ENCODE measurements at places on chromosomes 12 and 14. TPM values are rescaled to one million over a fixed set of nuclear protein-coding genes. Genes with fewer than 3 reads are reported as not detected.

DNA sequence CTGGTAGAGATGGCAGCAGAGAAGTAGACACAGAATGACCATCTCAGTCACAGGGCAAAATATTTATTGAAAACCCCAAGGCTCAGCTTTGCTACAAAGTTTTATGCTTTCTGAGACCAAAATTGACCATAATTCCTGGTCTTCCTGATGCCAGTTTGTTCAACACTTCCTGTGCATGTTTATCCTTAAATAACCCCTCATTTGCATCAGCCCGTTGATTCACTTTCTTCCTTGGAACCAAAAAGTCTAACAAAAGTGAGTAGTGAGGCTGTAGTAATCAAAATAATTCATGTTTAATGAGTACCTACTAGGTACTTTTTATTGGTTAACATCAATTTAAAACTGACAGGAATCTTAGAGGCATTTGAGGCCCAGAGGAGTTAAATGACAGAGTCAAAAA lies 51.7 kb downstream of the TRHDE start:
- DNase-seq = no peak

- no peak for DNase-seq
These were observed 12.2 kb downstream of the CCDC175 start for GRCh38 chr14:59564366-59564765.

DNA sequence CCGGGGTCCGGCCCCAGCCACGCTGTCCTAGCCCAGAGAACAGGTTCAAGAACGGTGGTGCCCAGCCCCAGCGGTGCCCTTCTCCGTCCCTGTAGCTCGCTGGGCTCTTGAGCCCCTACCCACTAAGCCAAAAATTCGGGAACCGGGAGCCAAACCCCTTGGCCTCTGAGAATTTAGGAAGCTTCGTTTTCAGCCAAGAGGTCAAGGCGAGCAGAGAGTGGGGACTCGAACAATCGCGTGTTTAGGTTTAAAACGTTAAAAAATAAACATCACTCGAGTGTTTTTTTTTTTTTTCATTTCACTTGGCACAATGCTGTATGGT lies 6.2 kb downstream of the SIX1 start:
- no peak for DNase-seq

DNA sequence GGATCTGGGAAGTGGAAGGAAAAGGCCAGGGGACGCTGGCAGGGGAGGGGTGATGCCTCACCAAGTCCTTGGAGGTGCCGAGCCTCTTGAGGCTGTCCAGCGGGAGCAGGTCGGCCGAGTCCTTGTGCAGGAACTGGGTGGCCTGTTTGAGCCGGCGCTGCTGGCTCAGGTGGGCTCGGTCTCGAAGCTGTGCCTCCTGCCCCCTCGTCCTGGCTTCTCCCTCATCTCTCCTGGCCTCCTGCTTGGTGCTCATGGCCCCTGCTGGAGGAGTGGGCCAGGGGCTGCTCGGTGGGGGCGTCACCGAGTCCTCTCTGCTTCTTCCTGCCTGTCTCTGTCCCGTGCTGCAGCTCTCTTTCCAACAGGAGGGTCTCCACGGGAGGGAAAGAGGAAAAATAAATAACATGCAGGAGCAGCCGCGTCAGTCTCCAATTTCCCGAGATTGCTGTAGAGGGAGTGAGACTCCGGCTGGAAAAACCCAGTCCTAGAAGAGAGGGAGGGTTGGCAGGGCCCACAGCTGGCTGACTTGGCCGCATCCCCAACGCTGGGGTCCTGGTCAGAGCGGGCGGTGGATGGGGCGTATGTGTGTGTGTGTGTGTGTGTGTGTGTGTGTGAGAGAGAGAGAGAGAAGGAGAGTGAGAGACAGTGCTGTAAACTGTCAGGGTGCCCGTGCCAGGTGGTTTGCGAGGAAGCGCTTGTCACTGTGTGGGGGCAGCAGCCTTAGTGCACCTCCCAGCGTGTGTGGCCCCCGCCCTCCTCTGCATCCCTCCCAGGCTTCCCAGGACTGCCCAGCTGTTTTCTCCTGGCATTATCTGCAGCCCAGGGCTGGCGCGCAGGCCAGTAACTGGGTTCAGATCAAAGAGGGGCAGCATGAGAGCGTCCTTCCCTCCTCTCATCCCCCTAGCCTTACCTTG lies at the start of gene NRIP2:
Gene NRIP2, minus strand, starts transcription at position 455 of the 911 bp plus-strand sequence. Its CDS starts 52 bp downstream, at position 403.
- DNase-seq = peak; percentile 72

DNA sequence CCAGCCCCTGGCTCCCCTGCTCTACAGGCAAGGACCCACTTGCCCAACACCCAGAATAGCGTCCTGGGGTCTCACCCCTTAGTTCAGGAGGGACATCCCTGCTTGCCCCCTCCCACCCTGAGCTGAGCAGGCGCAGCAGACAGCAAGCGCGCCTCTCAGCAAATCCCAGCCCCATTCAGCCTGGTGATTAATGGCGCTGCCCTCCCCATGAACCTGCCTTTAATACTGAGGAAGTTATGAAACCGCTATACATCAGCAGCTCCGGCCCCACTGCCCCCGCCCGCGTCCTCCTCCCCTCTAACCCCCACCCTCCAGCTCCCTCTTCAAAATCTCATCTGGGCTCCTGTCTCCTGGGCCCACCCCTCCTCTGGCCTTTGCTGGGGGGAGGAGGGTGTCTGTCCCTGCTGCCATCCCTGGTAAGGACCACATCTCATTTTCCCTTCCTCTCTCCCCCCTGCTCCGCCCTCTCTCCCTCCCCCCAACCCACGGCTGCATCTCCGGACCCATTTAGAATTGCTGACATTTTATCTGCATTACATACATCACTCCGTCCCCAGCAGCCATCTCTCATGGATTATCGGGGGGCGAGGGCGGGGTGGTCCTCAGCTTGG lies 7.1 kb upstream of the SMUG1 start:
- DNase-seq = no peak

GRCh38 chr14:69593018-69593677 lies 18.2 kb upstream of the SUSD6 start:
- peak; percentile 77 for DNase-seq

GRCh38 chr12:59119676-59120075 lies 199.4 kb upstream of the LRIG3 start:
- no peak for DNase-seq

- no peak for DNase-seq
These were observed 11.9 kb downstream of the NAA25 start for GRCh38 chr12:112096667-112097066.

- no peak for DNase-seq
These were observed 33.8 kb upstream of the IRF2BPL start for GRCh38 chr14:77062261-77062660.

- peak; percentile 50 for DNase-seq
These were observed at the start of gene BMAL2 for GRCh38 chr12:27332714-27333402. BMAL2 (plus strand) TSS chr12:27332836; CDS start chr12:27333073, 237 bp downstream.

GRCh38 chr12:30643366-30643765 lies 52.3 kb downstream of the IPO8 start:
- no peak for DNase-seq

DNA sequence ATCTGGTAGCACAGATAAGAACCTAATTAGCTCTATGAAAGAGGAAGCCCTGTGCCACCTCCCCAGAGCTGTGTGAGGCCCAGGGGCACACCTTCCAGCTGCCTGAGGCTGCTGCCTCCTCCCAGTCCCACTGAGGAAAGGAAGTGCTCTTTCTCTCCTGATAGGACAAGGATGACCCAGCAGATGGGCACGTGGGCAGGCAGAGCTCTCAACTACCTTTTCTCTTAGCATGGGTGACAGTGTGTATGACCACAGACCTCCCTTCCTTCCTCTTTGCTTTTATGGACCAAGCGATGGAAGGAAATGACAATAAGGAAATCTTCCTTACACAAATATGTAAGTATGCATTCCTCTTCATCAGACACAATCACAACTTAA lies 127.6 kb upstream of the AMIGO2 start:
- no peak for DNase-seq

- DNase-seq = no peak
These were observed 4.8 kb downstream of the EPYC start for GRCh38 chr12:90999966-91000365.

GRCh38 chr14:65287264-65288131 lies 125.0 kb upstream of the FUT8 start:
- DNase-seq = no peak

DNA sequence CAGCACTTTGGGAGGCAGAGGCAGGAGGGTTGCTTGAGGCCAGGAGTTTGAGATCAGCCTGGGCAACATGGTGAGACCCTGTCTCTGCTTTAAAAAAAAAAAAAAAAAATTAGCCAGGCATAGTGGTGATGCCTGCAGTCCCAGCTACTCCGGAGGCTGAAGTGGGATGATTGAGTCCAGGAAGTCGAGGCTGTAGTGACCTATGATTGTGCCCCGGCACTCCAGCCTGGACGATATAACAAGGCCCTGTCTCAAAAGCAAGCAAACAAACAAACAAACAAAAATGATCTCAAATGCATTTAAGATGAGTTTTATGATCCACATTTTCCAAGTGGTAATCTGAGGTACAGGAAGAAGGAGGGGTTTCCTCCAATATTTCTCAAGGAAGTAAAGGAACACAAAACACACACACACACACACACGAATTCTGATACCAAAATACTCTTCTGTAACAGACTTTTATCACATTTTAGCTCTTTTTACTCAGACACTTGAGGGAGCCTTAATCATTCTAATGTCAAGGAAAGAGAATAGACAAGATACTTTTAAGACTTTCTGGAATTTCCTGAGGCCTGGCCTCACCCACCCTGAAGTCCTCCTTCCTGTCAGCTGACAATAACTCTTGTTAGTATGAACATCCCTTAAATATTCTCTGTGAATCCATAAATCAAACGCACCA lies 44.4 kb upstream of the CERS5 start:
- no peak for DNase-seq

- no peak for DNase-seq
These were observed 224.6 kb downstream of the ALX1 start for GRCh38 chr12:85504624-85505023.

DNA sequence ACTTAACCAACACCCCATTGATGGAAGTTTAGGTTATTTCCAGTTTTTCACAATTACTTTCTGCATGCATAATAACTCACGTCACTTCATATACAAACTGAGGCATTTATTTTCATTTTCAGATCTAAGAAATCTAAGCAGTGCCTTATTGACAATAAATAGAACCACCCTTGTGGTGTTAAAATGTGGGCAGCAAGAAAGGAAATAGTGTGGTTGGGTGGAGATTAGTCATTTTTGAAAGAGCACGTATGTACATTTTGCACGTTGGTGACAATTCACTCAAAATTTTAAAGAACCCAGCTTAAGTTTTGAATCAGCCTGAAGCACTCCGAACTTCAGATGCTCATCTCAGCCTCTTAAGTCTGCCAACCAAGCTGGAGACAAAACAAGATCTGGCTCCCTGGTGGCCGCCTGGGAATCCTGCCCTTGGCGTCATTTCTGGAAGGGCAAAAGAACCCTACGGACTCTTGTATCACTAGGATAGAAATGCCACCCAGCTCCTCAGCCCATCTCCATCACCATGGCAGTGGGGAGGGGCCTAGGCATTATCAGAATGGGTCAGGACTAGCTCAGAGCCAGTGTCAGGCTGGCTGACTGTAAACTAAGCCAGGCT lies 89.5 kb upstream of the BCL2L14 start:
- no peak for DNase-seq

DNA sequence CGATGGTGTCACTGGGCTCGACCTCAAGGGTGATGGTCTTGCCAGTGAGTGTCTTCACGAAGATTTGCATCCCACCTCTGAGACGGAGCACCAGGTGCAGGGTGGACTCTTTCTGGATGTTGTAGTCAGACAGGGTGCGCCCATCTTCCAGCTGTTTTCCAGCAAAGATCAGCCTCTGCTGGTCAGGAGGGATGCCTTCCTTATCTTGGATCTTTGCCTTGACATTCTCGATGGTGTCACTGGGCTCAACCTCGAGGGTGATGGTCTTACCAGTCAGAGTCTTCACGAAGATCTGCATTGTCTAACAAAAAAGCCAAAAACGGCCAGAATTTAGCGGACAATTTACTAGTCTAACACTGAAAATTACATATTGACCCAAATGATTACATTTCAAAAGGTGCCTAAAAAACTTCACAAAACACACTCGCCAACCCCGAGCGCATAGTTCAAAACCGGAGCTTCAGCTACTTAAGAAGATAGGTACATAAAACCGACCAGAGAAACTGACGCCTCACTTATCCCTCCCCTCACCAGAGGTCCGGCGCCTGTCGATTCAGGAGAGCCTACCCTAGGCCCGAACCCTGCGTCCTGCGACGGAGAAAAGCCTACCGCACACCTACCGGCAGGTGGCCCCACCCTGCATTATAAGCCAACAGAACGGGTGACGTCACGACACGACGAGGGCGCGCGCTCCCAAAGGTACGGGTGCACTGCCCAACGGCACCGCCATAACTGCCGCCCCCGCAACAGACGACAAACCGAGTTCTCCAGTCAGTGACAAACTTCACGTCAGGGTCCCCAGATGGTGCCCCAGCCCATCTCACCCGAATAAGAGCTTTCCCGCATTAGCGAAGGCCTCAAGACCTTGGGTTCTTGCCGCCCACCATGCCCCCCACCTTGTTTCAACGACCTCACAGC lies 717 bp downstream of the UBC start:
- peak; percentile 79 for DNase-seq

DNA sequence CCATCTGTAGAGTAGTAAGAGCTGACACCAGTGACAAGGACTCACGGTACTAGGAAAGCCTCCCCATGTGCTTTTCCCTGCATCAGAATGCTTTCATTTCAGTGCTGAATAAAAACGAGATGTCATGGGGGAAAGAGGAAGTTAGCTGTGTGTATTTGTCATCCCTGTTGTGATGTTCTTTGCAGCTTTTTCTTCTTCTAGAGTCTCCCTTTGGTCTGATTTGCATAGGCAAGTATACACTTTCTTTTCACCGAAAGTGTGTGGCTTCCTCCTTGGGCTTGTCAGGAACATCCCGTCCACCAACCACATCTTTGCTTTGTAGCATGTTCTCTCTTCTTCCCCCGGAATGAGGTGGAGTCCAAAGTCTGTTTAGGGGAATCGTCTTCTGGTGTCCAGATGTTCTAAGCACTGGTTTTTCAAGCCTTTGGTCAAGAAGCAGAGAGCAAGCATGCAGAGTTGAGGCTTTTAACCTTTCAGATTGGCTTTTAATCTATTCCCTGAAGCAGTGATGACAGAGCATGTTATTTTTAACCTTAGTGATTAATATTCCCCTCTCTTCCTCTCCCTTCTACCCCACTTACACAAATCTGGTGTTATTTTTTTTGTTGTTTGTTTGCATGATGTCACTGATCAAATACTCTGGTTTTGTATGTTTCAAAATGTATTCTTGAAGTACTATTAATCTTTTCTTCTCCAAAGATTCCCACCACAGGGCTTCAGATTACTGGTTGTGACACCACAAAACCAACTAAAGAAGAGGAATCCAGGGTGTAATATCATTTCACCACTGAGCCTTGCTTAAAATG lies 163.4 kb downstream of the SAMD4A start:
- DNase-seq = no peak

- no peak for DNase-seq
These were observed 179.9 kb upstream of the ATF7IP start for GRCh38 chr12:14185427-14186192.

- no peak for DNase-seq
These were observed 4.2 kb downstream of the SH2B3 start for GRCh38 chr12:111409780-111410430.

- no peak for DNase-seq
These were observed 450.7 kb downstream of the AEBP2 start for GRCh38 chr12:19890024-19890423.

ARHGEF40 gene
- 31.6 TPM for total RNA-seq

AKAP5 gene
- 0.35 TPM for total RNA-seq

FOXN4 gene
- not detected for total RNA-seq

LRTM2 gene
- total RNA-seq = not detected

RTN1 gene
- total RNA-seq = 7.4 TPM

GRIN2B gene
- total RNA-seq = 0.13 TPM

C12orf43 gene
- 10.6 TPM for total RNA-seq

PLEKHG7 gene
- total RNA-seq = 0.25 TPM

CBLN3 gene
- total RNA-seq = 8.4 TPM

NID2 gene
- 37.4 TPM for total RNA-seq

Data from ovary (tissue), 10 donors.